NCI-H774 (cell line): ENCODE measurements at places on chromosomes 13 and 19.
A peak's percentile ranks its signal among the peaks of the same experiment; 100 is the strongest.

GRCh38 chr19:56400485-56400884, 3.6 kb upstream of the ZNF583 start:
- no peak for DNase-seq

DNA sequence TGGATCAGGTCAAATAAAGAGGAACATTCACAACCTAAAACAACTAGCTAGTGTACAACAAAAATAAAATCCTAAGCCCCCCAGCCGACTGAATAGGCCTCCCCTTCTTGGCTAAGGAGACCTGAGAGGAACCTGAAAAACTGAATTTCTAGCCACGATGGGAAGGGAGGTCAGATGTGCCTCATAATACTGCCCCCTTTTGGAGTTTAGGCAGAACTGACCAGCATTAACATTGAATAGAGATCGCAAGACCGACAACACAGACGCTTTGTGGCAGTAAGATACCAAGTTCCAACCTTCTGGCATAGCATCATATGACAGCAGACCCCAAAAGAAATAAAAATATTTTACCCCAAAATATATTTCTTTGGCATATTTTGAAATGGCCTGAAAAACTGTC, 15.9 kb downstream of the CBY2 start:
- no peak for DNase-seq

GRCh38 chr19:7926021-7926726, at the start of gene CTXN1:
Gene CTXN1, minus strand, starts transcription at chr19:7926135. Its CDS starts 597 bp downstream, at chr19:7925538.
- peak; percentile 43 for DNase-seq

DNA sequence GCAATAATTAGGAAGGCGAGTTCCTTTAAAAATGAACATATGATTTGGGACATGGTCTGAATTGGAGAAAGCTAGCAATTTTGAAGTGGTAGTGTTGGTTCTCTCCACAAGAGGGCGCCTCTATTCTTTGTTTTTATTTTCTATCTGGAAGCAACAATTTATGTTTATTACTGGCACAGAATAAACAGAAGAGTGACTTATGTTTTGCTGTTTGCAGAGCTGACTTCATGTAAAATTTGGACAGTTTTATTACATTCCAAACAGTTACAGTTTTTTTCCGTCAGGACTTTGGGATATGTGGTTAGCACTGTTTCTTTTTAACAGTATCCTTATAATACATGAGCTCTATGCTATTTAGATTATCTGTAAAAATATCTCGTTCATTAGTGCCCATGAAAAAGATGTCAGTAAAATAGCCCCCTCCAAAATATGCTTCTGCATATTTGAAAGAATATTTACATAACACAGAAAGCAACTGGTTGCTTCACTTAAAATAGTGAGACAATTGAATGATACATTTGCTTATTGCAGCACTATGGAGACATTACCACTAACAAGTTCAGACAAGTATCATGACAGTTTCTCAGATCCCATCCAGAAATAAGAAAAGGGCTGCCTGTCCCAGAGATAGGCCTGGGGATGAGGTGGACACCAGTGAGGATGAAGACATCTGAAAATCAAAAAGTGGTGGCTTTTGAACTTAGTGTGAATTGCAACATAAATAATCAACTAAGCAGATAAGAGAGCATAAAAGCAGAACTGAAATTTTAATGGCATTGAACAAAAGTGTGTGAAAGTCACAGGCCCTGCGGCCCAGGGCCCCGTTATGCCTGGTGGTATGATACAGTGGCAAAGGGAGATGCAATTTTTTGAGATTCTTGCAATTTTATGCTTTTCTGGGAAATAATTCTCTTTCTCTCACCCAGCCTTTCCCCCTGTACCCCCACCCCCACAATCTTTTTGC, 32.3 kb upstream of the FGF9 start:
- DNase-seq: no peak

- no peak for DNase-seq
Measured at GRCh38 chr19:14112051-14112808, 5.3 kb downstream of the PRKACA start.

GRCh38 chr19:35040826-35041547, 534 bp upstream of the HPN start:
- DNase-seq: no peak

GRCh38 chr19:46294494-46294893, 2.3 kb upstream of the HIF3A start:
- no peak for DNase-seq

DNA sequence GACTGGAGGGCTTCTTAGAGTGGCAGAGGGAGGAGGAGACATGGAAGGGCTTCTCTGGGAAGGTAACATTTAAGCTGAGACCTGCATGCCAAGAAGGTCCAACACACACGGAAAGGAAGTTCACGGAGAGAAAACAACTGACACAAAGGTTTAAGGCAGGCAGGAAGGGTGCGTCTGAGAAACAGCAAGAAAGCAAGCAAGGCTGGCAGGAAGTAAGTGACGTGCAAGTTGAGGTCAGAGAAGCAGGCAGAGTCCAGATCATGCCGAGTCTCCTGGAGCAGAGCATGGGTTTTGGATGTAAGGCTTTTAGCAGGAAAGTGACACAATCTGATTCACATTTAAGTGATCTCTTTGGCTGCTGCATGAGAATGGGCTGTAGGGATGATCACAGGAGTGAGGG, 60.5 kb downstream of the ATP7B start:
- no peak for DNase-seq

DNA sequence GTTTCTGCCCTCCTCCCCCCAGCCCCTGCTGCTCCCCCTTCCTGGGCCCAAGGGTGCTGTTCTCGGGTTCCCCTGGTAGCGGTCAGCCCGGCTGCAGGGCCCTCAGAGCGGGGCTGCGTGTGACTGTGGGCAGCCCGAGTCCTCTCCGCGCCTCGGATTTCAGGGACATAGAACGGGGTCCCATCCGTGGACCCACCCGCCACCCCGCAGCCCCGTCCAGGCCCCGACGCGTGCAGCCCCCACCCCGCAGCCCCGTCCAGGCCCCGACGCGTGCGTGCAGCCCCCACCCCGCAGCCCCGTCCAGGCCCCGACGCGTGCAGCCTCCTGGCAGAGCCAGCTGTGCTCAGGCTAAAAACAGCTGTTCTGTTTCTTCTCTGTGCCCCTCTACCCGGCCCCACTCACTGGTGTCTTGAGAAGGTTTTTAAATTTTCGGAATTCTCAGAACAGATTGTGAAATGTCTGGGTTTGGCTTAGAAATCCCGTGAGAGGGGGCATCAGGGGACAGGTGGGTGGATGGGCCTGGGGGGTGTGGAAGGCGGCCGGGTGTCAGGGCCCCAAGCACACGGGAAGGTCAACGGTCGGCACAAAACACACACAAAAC, 5.5 kb upstream of the PRTN3 start:
- DNase-seq: no peak

- no peak for DNase-seq
Measured at GRCh38 chr13:70249332-70250064, 141.2 kb upstream of the KLHL1 start.

DNA sequence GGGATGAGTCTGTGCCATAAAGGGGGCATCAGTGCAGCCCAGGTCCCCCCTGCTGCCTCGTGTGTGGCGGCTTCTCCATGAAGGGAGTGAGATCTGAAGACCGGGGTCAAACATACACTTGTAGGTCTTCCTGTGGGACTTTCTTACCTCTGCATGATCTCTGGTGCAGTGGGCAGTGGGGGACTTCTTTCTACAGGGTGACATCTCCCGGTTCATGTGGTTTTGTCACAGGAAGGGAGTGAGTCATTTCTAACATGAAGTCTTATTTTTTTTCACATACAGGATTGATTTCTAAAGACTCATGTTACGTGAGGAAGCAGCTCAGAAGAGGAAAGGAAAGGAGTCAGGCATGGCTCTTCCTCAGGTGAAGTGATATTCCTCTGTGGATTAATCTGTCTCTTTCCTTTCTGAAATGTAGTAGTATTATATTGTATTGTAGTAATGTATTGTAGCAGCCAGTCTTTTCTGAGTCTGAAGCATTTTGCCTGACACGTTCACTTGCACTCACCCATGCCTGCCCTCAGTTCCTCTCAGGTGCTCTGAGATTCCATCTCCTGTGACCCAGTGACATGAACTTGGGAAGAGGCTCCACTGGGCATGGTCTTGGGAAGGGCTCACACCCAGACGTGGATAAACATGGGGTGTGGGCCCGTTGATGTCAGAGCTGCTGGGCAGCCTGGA, 15.7 kb downstream of the ZNF808 start:
- no peak for DNase-seq

GRCh38 chr19:11780431-11781020, 13.7 kb downstream of the ZNF441 start:
- no peak for DNase-seq

DNA sequence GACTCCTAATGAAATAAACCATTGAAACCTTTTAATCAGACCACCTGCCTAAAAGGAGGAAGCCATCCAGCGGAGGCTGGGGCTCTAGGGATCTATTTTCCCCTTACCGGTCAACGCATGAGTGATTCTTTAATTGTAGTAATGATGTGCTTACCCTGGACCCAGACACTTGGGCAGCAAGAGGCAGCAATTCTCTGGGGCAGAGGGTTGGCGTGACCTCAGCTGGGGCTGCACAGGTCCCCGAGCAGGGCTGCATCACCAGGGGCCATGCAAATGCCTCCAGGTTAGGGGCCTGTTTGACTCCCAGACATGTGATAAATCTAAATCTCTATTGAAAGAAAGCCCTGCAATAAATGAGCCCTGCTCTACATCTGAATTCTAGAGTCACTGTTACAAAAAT, 194.2 kb upstream of the TSHZ3 start:
- DNase-seq: no peak

DNA sequence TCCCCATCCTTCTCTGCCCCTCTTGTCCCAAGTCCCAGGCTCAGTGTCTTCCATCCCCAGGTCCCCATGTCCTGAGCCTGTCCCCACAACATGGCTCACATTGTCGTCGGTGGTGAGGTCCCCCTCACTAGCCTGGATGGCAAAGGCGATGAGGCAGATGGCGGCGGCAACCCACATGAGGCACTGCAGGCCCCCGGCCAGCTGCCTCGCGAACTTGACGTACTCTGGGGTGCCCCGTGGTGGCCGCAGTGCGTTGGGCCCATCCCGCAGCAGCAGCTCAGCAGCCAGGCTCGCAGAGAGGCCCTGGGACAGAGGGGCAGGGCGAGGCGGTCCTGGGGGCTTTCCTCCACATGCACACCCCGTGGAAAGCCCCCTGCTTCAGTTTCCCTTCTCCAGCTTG, 1.1 kb downstream of the ATP4A start:
- no peak for DNase-seq

DNA sequence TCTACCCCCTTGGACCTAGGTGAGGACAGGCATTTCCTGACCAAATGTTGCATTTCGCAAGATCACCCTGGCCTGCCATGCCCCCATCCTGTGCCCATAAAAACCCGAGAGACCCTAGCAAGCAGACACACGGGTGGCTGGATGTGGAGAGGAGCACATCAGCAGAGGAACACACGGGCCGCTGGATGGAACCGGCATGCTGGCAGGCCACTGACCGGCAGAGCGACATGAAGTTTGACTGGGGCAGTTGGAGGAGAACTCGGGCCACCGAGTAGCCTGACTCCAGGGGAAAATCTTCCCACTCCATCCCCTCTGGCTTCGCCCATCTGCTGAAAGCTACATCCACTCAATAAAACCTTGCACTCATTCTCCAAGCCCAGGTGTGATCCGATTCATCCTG, 329.3 kb downstream of the FGF9 start:
- DNase-seq: no peak

- DNase-seq: no peak
Measured at GRCh38 chr13:30835442-30835841, 70.6 kb upstream of the MEDAG start.

- DNase-seq: no peak
Measured at GRCh38 chr19:51711702-51712101, 12.1 kb downstream of the HAS1 start.

GRCh38 chr13:29844441-29844840, 6.0 kb downstream of the UBL3 start:
- DNase-seq: no peak

DNA sequence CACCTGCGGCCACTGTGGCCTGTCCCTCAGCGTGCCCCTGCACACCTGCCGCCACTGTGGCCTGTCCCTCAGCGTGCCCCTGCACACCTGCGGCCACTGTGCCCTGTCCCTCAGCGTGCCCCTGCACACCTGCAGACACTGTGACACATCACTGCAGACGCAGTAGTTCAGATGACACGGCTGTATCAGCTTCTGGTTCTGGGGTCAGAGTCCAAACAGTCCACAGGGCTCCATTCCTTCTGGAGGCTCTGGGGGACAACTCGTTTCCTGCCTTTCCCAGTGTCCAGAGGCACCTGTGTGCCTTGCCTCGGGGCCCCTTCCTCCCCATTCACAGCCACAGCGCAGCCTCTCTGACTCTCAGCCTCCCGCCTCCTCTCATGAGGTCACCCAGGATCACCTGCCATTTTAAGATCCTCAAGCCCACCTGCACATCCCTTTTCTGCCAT, 5.5 kb downstream of the SF3A2 start:
- no peak for DNase-seq

DNA sequence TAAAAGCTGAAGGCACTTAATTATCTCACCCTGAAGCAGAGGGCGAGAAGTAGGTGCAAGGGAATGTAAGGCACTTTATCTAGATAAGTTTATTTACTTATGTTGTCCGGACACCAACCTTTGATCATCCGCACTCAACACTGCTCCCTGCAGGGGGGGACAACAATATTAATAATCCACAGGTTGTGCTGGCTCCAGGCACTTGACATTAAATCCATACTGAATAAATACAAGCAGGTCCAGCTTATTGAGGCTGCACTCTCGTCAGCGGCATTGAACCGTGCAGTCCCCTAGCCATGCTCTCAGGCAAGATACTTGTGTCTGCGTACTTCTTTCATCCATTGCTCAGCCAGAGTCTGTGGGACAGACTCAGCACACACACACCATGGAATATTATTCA, 374.5 kb upstream of the NBEA start:
- no peak for DNase-seq

- no peak for DNase-seq
Measured at GRCh38 chr19:48994035-48994386, 324 bp downstream of the RUVBL2 start.

- no peak for DNase-seq
Measured at GRCh38 chr19:45324349-45324907, 1.8 kb upstream of the CKM start.

DNA sequence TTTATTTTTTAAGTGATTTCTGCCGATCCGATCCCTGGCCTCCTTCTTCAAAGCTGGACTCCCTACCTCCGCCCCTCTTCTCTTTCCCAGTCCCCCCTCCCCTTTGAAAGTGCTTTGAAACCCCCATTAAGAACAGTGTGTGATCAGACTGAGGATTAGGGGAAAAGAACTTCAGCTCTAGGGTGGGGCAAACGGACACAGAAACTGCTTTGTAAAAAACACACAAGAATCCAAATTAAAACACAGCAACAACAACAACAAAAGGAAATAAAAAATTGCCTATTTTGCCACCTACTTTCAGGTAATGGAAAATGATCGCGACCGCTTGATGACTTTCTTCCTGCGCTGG, 1.4 kb downstream of the SPRY2 start:
- DNase-seq: no peak

- no peak for DNase-seq
Measured at GRCh38 chr19:46374536-46375475, 27.9 kb downstream of the PPP5C start.

DNA sequence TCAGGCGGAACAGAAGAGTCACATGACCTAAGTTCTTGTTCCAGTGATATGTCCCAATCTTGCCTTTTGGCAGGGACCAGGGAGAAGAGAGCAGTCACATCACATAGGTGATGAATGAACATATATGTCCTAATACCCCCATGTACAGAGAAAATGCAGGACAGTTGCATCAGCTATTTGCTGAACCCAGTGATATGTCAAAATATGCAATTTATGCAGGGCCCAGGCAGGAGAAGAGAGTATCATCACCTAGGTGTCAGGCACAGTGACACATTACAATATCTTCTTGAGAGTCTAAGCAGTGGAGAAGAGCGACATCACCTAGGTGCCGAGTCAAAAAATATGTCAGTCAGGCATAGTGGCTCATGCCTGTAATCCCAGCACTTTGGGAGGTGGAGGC, 139.9 kb downstream of the ZNF675 start:
- DNase-seq: no peak

GRCh38 chr13:101502618-101503017, 50.1 kb downstream of the ITGBL1 start:
- DNase-seq: no peak
